ENCODE measurements at places on chromosomes 5 and 9. TPM values are rescaled to one million over a fixed set of nuclear protein-coding genes. Genes with fewer than 3 reads are reported as not detected.
A peak's percentile ranks its signal among the peaks of the same experiment; 100 is the strongest.

MLANA gene
- total RNA-seq, result not detected

DNA sequence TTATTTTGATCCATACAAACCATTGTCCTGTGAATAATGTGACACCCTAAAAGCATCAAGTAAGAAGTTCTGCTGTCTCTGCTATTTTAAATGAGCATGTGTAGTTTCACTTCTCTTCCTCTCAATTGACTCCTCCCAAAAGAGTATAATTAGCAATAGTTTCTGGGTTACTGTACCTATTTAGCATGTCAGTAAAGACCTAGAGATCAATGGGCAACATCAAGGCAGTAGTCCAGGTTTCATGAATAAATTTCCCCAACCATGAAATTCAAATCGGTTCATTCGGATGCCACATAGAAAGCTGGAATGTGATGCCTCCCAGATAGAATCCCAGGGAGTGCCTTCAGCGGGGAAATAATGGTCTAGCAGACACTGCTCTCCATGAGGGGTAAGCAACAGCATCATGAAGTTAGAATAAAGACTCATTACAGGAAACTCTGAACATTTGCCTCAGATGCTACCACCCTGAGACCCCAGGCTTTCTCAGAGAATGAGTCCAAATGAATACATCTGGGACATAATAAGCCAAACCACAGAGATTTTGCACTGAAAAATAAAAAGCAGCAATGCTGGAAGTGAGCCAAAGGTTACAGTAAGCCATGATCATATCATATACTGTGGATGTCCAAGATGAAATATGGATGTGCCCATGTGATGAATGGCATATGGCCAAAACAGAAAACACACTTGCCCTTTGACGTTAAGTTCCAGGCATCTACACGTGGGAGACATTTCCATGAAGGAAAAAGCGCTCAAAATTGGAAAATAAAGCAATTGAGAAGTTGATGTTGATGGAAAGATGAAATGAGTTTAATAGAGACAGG is 1107.0 kb upstream of the SEMA6A start:
- H3K36me3 ChIP-seq, result no peaks in the 10 kb centered on the region
- no peaks in the 10 kb centered on the region for H3K27me3 ChIP-seq
- DNase-seq, result no peak
- no peak overlapping the region for H3K27ac ChIP-seq
- H3K4me3 ChIP-seq, result no peak overlapping the region

GRCh38 chr5:73908395-73908794 is 282.4 kb downstream of the ARHGEF28 start:
- H3K4me1 ChIP-seq, result no peaks in the 10 kb centered on the region
- no peaks in the 10 kb centered on the region for H3K27me3 ChIP-seq
- no peak for DNase-seq
- H3K27ac ChIP-seq, result no peak overlapping the region

GRCh38 chr9:112841261-112841660 is 49.4 kb downstream of the SLC46A2 start:
- H3K4me3 ChIP-seq, result no peak overlapping the region
- no peaks in the 10 kb centered on the region for H3K27me3 ChIP-seq

- H3K27ac ChIP-seq, result peak overlapping the region; percentile 77
- DNase-seq, result no peak
- peaks cover 26% of the 10 kb centered on the region for H3K4me1 ChIP-seq
- H3K4me3 ChIP-seq, result peak overlapping the region; percentile 73
- no peaks in the 10 kb centered on the region for H3K36me3 ChIP-seq
Observed at GRCh38 chr5:181219262-181220177, 3.6 kb upstream of the TRIM41 start.

GRCh38 chr9:91001146-91001611 is 199.6 kb downstream of the SYK start:
- no peak overlapping the region for H3K27ac ChIP-seq
- H3K36me3 ChIP-seq, result peaks cover 14% of the 10 kb centered on the region
- H3K4me1 ChIP-seq, result peaks cover 3% of the 10 kb centered on the region
- H3K27me3 ChIP-seq, result no peaks in the 10 kb centered on the region

GRM6 gene
- 0.05 TPM for total RNA-seq

ROPN1L gene
- not detected for total RNA-seq

GRCh38 chr5:6909901-6910300 is 196.7 kb downstream of the TENT4A start:
- no peak for DNase-seq
- H3K36me3 ChIP-seq, result no peaks in the 10 kb centered on the region
- H3K27me3 ChIP-seq, result no peaks in the 10 kb centered on the region
- no peak overlapping the region for H3K4me3 ChIP-seq
- H3K4me1 ChIP-seq, result peaks cover 9% of the 10 kb centered on the region

PTGER4 gene
- 3.1 TPM for total RNA-seq

DNA sequence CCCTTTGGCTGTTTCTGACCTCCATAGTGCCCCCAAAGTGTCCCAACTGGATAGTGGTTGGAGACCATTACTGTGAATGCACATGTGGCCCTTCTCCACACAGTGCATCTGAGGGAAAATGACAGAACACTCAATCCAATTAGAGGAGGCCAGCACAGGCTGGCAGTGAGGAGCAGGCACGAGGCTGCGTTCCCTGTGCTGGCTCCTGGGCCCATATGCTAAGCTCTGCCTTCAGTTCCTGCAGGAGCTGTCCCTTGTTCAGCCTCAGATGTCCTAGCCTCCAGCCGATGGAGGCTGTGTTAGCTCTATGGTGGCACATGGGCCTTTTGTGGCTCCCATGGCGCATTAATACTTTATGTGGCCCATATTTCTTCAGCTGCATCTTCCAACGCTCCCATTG is 35.8 kb downstream of the ALG2 start:
- H3K27ac ChIP-seq, result no peak overlapping the region
- H3K4me3 ChIP-seq, result no peak overlapping the region
- H3K27me3 ChIP-seq, result peaks cover 2% of the 10 kb centered on the region
- no peaks in the 10 kb centered on the region for H3K36me3 ChIP-seq
- H3K4me1 ChIP-seq, result peaks cover 17% of the 10 kb centered on the region

CFAP77 gene
- 1.2 TPM for total RNA-seq

UGCG gene
- 37.5 TPM for total RNA-seq

GRCh38 chr9:108543251-108543778 is 312.5 kb downstream of the ACTL7B start:
- no peaks in the 10 kb centered on the region for H3K36me3 ChIP-seq
- no peak overlapping the region for H3K27ac ChIP-seq
- H3K27me3 ChIP-seq, result no peaks in the 10 kb centered on the region
- DNase-seq, result no peak

GRCh38 chr5:149618581-149619248 is 37.4 kb downstream of the ARHGEF37 start:
- H3K36me3 ChIP-seq, result no peaks in the 10 kb centered on the region
- H3K4me1 ChIP-seq, result peaks cover 10% of the 10 kb centered on the region
- no peak overlapping the region for H3K4me3 ChIP-seq

AMACR gene
- total RNA-seq, result 11.9 TPM

GRCh38 chr5:95411474-95411873 is 20.3 kb downstream of the FAM81B start:
- no peak for DNase-seq
- H3K4me3 ChIP-seq, result no peak overlapping the region
- no peaks in the 10 kb centered on the region for H3K27me3 ChIP-seq
- no peaks in the 10 kb centered on the region for H3K36me3 ChIP-seq
- H3K27ac ChIP-seq, result no peak overlapping the region

HDHD3 gene
- 16.6 TPM for total RNA-seq

DNA sequence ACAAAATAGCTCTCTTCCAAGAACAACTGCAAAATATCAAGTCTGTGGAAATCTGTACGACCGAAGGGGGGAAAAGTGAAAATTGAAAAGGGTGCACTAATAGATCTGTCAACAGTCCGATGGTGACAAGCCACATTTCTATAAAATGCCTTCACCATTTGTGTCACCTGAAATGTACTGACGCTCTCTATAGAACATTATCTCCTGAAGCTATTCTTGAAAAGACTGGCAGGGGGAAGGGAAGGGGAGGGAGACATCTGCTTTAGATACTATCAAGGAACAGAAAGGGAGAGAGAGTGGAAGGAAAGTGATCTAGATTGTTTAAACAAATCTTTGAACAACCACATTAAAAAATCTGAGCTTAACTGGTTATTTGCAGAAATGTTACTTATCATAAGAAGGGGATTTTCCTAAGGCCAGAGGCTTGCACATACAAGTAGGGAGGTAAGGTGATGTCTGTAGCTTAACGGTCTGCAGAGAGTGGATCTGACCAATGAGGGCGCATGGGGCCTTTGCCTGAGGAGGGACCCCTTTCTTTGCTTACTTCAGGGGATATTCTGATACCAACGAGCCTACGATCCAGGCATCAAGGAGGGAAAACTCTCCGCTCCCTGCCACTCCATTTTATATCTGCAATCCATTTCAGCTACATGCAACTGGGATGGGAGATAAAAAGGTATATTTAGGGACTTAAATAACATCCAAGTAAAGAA is 92.1 kb downstream of the CRB2 start:
- H3K36me3 ChIP-seq, result no peaks in the 10 kb centered on the region
- peaks cover 11% of the 10 kb centered on the region for H3K4me1 ChIP-seq
- no peak for DNase-seq
- H3K27me3 ChIP-seq, result no peaks in the 10 kb centered on the region
- no peak overlapping the region for H3K4me3 ChIP-seq
